BE2C (cell line): ENCODE measurements at places on chromosomes 6 and 20.

DNA sequence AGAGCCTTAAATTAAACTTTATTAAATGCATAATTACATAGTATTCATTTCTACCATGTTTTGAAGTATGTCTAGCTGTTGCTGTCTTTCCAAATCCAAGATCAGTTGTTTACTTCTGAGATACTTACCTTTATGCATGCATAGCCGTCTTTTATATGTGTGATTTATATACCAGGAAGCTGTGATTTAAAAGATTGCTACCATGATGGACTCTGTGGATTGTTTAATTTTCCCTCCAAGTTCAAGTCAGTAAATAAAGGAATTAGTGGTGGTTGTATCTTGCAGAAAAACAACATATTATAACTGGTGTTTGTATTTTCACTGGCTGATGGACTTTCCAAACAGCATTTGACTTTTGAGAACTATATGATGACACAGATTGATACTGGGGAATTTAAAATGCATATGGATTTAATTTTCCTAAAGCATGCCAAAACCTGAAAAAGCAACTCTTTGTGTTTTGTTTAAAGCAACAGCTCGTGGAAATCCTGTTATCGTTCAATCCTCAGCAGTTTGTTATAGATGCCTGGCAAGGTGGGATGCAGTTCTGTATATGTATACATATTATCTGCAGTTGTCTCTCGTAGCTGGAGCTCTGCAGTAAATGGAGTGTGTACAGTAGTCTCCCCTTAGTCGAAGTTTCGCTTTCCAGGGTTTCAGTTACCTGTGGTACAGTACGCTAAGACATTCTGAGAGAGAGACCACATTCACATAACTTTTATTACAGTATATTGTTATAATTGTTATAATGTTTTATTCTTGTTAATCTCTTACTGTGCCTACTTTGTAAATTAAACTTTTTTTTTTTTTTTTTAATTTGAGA is 77.1 kb downstream of the CBFA2T2 start:
- no peak for DNase-seq

- DNase-seq, result no peak
Observed at GRCh38 chr20:59657459-59658046, 53.2 kb downstream of the PHACTR3 start.

DNA sequence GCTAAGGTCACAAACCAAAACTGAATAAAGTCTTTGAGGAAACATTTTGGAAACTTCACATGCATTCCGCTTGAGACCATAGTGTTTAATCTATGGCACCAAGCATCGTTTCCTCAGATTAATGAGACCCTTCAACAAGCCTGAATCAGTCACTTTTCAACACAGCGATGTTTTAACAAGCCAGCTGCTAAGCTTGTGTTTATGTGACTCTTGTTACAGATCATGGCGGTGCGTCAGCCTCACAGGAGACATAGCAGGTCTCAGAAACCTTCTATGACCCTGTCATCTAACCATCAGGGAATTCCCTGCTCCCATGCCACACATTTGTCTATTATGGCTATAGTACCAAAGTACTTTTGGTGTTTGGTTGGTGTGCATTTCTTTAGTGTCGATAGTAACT is 57.2 kb downstream of the MTFR2 start:
- DNase-seq, result no peak

DNA sequence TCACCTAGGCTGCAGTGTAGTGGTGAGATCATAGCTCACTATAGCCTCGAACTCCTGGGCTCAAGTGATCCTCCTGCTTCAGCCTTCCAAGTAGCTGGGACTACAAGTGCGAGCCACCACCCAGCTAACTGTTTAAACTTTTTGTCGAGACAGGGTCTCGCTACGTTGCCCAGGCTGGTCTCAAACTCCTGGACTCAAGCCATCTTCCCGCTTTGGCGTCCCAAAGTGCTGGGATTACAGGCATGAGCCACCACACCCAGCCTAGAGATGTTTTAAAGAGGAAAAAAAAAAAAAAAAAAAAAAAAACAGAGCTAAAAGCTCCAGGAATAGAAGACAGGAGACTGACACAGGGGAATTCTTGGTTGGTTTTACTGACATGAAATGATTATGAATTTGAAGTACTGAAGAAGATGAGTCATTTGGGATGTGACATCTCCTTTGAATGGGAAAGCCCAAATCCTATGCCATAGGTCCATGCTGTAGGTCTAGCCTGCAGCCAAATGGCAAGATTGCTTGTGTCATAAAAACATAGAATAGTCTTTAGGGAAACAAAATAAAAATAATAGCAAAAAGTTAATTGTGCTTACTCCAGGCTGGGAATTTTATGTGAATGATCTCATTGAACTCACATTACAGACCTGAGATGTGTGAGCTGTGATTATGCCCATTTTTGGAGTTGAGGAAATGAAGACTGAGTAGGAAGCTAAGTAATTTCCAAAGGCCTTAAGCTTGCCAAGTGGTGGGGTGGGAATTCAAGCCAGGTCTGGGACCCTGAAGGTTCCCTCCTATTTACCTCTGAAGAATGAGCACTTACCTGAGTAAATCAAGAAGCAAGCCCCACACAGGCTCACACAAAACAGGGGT is 24.3 kb upstream of the NHSL1 start:
- DNase-seq, result no peak

DNA sequence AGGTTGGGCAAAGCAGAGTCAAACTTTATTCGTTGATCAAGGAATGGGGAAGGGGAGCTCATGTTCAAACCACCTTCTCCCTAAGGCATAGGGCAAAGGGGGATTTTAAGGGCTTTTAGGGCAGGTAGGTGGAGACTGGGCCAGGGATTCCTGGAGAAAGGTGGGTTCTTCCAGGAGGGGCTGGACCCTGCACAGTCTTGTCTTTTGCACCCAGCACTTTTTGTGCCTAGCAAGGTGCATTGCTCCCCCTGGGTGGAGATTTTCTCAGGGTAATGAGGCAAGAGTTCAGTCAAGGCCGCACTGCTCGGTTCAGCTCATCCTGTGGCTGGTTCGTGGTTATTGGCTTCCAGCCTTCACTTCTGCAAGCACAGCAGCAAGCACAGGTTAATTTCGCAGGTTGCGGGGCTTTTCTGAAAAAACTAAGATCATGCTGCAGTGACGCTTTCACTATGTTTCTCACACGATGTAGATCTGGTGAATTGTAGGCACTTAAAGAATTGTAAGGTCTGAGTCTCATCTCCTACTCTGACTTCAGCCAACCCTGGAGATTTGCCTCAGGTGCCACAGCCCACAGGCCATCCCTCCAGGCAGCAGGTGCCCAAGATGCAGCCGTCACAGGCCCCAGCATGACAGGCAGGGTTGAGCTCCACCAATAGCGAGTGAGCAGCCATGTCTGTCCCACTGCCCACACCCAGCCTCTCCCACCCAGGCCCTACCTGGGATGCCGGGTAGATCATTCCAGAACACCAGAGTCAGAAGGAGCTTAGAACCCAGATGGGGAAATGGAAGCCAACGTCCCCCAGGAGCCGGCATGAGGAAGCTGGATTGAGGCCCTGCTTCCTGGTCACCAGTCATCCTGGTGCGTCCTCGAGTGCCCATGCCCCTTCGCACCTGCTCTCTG is 37.1 kb downstream of the SUN5 start:
- DNase-seq, result no peak

DNA sequence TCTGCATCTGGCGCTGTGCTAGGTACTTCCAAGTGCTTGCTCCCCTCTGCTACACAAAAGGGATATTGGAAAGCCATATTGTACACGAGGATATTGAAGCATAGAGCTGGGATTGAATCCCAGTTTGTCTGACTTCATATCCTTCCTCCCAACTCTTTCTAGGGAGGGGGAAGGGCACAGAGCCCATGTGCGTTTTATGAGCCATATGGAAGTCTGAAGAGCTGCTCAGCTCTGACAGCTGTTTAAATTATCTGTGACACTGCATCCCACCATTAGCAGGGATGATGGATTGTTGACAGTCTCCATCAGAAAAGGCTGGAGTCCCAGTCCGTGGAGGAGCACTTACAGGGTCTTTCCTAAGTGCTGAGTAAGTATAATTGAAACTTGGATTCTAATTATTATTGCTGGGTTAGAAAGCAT is 18.4 kb downstream of the TIAM2 start:
- DNase-seq, result peak; percentile 79

DNA sequence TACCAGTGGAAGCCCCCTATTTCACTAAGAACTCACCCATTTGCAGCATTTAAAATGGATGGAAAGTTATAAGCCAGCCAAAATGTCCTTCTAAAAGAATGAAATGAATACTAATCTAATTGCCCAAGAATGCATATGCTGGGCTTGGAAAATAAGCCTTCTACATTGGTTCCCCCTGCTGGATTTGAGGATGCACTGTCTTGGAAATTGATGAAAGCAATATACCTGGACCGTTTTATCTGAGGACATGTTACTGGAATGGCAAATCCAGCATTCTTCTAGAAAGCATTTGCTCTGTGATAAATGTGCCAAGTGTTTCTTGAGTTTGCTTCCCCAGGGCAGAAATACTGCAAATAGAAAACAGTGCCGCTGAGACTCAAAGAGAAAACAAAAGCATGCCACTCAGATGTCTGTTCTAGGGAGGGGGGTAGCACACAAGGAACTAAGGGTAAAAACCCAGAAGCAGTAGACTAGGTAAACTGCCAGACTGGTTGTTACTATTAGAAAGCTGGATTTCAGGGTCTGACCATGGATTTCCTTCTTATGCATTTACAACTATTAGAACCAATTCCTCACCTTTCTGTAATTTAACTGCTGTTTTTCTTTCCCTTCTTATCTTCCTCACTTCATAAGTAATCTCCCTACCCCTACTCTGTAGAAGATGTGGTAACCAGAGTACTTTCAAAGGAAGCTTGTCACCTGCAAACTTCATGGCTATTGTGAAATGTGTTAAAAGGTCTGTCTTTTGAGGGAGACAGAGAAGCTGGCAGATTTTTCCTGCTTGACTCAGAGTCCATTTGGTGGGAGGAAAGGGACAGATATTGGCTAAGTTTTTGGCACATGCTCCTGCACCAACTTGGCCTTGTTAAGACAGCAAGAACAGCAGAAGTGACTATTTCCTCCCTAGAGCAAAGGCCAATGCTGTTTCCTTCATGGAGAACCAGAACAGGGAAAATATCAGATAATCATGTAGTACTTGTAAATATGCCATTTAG is 642.6 kb downstream of the KIF16B start:
- DNase-seq, result no peak

GRCh38 chr6:110528101-110528929 is 51.9 kb upstream of the SLC22A16 start:
- peak; percentile 62 for DNase-seq

DNA sequence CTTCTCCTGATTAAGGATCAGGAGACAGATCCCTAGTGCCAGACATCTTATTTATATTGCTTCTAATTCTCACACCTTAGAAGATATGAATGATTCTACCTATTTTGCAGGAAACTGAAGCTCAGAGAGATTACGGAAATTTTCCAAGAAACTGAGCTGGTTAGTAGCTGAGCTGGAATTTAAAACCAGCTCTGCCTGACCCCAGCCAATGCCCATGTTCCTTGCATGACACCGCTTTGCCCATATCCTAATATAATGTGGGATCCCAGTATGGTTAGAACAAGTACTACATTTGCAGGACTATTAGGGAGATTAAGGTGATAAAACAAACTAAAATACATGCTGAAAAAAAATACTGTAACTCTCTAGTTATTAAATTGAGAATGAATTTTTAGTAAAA is 1.9 kb downstream of the TMEM30A start:
- no peak for DNase-seq

DNA sequence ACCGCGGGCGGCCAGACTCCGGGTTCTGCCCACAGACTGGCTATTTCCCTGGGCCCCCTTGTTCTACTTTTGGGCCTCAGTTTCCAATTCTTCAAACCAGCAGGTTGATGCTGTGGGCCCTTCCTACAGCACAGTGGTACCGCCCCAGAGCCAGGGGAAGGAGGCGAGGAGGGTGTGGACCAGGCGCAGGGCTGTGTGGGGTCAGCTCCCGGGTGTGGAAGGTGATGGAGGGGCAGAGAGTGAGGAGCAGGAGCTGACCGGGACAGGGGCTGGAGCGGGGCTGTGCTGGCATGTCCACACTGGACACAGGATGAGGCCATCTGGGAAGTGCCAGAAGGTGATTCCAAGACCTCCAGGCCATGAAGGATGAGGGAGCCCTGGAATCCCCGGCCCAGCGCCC is 35.2 kb upstream of the CHRNA4 start:
- no peak for DNase-seq

GRCh38 chr20:41395667-41396664 is 29.3 kb upstream of the EMILIN3 start:
- peak; percentile 40 for DNase-seq

GRCh38 chr6:169960886-169961611 is 209.6 kb downstream of the ERMARD start:
- DNase-seq, result no peak

GRCh38 chr6:126086560-126086959 is 100.2 kb downstream of the TRMT11 start:
- no peak for DNase-seq

GRCh38 chr20:57703013-57703412 is 6.8 kb downstream of the PMEPA1 start:
- no peak for DNase-seq

- DNase-seq, result no peak
Observed at GRCh38 chr20:54475334-54476168, at the start of gene DOK5. TSS of gene DOK5 (plus strand) at chr20:54475593. CDS start at chr20:54475947, 354 bp downstream.

DNA sequence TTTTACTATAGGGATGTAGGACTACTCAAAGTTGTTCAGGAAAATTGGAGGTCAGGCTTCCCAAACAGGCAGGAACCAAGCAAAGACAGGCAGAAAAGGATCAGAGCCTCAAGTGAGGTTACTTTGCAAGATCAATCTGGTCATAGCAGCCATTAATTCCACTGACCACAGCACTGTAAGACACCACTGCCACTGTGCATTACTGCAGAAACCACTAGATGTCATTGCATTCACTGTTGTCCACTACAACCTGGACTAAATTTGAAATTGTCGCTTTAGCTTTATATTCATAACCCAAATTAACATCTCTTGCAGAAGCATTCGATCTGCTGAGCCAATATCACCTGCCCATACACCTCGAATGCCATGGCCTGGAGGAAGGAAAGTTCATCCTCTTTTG is 126.9 kb upstream of the UFL1 start:
- DNase-seq, result no peak

DNA sequence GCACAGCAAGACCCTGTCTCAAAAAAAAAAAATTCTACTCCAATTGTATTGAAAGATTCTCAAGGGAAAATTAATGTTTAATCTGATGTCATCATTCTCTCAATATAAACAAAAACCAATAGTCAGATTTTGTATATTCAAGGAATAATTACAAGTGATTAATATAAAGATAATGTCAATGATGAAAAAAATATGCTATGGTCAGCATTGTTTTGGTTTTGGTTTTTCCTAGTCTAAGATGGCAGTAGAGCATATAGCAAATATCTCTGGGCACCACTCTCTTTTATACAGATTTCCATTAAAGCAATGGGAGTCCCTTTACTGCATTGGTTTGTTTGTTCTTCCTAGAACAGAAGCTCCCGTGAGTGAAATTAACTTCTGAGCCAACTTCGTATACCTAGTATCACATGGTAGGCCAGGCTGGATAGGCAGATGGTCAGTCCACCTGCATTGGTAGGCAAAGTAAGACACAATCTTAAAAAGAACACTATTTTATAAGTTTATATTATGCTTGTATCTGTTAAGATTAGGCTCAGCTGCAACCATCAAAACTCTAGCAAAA is 523.8 kb upstream of the JARID2 start:
- no peak for DNase-seq

GRCh38 chr6:135170238-135170637 is 10.9 kb upstream of the MYB start:
- DNase-seq, result no peak

GRCh38 chr6:572596-573265 is 84.2 kb downstream of the HUS1B start:
- DNase-seq, result no peak
